ENCODE measurements at places on chromosomes 4 and X.

DNA sequence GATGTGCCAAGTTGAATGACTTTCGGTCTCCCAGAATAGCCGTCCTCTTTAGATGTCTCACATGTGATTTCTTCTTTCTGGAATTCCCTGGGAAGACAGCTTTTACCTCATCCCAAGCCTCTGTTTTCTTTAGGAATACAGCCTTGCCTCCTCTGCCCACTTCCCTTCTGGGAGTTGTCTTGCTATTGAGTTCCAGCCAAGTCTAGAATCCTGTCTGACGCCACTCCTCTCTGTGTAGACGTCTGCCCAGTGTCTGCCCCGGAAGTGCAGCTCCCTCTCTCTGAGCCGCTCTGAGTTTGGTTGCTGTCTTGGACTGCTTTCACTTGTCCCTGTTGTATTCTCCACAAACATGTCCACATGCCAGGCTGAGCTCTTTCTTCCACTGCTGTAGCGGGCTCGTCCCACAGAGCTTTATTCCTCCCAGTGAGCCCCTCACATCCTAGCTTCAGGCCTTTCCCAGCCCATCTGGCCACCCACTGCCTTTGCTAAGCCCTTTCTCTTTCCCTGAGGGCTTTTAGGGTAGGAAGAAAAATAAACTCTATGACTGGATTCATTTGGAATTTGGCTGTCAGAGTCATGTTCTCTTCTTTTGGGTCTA lies 9.0 kb upstream of the IGFBP7 start:
- no peak for DNase-seq

DNA sequence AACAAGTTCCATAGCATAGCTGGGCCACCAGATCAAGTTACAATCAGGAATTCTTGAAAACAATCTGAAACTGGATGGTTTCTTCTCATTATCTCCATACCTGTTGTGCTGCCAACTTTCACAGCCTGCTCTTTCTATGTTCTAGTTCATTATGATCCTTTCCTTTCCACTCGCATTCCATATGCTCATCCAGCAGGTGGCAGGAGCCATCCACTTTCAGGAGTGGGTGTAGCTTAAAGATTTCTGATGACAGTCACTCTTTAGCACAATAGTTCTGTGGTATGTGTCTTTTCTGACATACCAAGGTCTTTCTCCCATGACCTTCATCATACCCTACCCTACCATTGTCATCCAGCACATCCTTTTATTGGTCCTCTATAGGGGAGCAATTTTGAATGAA lies 46.4 kb downstream of the PAGE2 start:
- no peak for DNase-seq

- no peak for DNase-seq
These were observed 17.3 kb upstream of the F11 start for GRCh38 chr4:186248643-186249042.

GRCh38 chr4:186669159-186669731 lies 54.4 kb downstream of the FAT1 start:
- no peak for DNase-seq

GRCh38 chrX:134254511-134254910 lies 17.5 kb downstream of the CCDC160 start:
- DNase-seq, result no peak

DNA sequence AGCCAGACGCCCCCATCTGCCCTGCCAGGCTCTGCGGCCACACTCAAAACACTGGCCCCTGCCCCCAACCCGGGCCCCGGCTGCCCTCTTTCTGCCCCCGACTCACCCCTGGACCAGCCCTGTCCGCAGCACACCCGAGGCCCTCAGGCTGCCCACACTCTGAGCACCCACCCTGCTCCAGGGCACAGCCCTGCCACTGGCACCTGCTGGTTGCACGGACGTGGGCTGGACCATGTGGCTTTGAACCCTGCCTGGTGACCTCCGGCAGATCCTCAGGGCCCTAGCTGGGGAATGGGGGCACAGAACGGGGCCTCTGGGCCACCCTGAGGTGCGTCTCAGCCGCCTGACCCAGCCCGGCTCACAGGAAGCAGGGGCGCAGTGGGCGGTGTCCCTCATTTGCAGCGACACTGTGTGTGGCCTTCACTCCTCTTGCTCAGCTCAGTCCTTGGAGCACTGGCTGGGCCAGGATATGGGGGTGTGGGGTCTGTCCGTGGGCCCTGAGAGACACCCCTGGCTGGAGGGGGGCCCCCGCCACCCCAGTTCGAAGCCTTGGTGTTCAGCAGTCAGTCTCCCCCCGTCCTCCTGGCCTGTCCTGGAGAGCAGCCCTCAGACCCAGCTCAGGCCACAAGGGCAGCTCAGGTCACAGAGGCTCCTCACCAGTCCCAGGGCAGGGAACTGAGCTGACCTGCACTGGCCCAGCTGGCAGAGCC lies 73.2 kb downstream of the FAM53A start:
- no peak for DNase-seq

DNA sequence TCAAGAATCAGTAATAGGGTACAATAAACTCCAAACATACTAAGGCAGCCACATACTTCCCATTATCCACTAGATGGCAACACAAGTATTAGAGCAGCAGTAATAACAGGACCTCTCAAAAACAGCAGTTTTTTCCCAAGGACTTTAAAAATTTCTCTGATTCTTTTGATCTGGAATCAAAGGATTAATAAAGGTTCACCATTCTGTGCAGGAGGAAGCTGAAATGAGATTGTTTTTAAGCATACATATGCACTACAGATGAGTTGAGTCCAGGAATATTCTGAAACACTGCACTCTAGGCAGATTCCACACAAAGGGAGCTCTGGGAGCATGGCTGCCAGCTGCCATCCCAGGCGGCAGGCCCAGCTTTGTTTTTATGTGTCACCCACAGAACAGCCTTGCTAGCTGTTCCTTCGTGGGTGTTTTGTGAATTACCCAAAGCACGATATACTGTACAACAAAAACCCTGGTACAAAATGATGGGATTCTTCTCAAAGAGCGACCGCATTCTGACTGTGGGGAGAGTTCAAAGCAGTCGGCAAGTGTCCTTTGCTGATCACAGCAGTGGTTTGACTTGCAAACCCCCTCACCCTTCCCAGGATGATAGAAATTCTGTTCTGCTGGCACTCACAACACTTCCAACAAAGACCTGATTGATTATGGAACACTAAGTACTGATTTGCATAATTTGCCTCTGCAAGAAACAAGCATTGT lies 61.0 kb downstream of the STX18 start:
- DNase-seq, result no peak

DNA sequence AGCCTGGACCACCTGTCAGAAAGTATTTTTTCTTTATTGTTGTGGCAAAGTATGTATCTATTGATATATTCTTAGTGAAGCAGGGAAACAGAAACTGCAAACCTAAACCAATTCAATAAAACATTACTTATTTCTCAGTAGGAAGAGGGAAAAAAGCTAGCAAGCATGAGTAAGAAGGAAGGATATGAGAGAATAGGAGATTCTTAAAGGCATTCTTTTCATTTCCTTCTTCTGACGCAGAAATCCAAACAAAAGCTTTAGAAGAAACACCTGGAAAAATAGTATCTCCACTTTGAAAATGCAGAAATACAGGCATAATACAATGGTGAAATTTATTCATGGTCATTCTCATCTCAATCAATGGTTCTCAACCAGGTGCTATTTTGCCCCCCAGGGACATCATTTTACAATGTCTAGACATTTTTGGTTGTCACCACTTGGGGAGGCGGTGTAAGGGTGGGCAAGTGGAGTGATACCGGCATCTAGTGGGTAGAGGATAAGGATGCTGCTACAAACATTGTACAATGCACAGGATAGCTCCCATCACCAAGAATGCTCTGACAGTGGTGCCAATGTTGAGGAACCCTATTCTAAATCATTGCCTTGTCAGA lies 21.7 kb upstream of the ATXN3L start:
- DNase-seq, result no peak

DNA sequence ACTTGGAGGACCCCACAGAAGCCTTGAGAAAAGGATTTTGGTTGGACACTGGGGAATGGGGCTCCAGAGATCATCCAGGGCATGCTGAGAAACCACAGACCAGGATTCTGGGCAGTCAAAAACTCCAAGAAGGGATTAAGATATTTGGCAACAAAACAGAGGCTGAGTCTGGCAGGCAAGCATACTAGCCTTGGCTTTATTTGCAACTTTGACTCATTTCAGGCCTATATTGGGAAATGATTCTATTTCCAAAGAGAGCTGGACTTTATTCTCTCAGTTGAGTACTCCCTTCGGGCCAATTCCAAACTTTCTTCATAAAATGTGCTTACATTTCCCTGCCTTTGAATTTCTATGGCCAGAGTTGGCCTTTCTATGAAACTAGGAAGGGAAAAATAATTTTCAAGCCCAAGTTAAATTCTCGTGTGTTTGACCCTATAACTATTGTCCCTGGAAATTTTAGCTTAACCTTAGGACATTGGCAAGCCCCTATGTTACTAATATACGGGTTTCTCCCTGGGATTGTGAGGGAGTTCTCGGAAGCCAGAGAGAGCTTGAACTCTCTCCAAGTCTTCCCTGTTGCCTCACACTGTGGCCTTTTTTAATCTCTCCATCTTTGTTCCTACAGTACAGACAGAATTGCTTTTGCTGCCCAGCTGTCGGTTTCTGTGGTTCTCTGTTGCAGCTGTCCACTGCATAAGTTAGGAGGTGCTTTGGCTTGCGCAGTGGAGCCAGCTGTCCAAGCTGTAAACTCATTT lies 112.6 kb upstream of the FAM9A start:
- no peak for DNase-seq

DNA sequence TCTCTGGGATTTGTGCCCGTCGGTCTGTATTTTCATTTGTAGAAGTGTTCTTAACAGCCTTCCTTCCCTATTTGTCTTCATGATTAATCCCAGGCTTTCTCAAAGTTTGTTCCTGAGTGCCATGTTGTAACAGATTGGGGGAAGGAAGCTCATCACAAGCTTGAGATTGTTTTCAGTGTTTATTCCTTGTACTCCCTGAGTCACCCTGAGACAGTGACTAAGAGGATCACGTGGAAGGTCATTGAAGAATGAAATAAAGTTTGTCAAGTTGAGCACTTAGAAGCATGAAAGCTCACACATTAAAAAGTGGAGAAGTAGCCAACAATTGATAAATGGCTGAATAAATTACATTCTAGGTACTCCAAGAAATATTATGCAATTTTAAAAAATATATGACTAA lies 153.5 kb upstream of the FAM241A start:
- DNase-seq, result no peak

GRCh38 chr4:1137063-1137776 lies 23.9 kb upstream of the RNF212 start:
- no peak for DNase-seq

- no peak for DNase-seq
These were observed 260.5 kb upstream of the IGFBP7 start for GRCh38 chr4:57370691-57371090.

DNA sequence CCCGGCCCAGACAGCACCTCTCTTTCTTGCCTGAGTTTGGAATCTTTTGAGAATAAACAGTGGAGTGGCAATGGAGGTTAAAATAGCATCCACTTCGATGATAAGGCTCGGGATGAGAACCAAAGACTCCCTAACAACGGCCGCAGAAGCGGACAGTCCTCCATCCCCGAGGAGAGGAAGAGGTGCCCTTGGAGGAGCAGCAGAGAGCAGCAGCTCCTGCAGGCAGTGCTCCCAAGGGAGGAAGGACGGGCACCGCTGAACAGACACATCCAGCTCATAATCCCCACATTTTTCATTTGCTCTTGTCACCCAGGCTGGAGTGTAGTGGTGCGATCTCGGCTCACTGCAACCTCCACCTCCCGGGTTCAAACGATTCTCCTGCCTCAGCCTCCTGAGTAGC lies 61.3 kb downstream of the DCTD start:
- no peak for DNase-seq

DNA sequence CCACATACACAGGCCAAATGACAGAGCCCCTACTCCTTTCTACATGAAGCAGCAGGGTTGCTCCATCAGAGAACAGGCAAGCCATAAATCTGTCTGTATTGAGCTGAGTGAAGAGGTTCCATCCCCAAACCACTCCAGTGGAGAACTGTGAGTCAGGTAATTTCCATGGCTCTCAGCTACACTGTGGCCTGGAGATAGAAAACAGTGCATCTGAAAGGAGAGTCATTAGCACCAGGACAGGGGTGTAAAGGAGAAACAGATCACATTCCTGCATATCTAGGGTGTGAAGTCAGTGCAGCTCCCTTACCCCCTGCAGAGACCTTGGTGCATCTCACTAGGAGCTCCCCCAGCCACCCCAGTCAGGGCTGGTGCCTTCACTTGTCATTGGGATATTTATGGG lies 314.7 kb downstream of the CHIC1 start:
- DNase-seq, result no peak

DNA sequence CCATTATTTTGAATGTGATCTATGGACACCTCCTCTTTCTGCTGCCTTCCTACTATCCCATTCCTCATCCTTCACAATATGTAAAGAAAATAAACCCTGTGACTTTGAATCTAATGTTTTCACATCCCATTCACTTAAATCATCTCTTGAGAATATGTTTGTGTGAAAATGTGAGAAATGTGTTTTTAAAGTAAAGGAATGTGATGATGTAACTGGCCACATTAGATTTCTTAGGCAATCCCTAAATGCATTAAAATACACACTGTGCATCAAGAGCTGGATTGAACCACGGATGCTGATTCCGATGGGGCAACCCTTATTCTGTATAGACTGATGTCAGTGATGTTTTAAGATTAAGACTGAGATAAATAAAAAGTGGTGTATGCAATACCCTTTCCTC lies 558.9 kb upstream of the TENM3 start:
- DNase-seq, result no peak

GRCh38 chrX:103275947-103276567 lies 493 bp downstream of the TCEAL5 start:
- DNase-seq, result no peak

GRCh38 chr4:37665333-37666320 lies 20.5 kb downstream of the RELL1 start:
- no peak for DNase-seq
